Hindlimb muscle (tissue), 1 donor: ENCODE measurements at places on chromosomes 7 and 10.

DNA sequence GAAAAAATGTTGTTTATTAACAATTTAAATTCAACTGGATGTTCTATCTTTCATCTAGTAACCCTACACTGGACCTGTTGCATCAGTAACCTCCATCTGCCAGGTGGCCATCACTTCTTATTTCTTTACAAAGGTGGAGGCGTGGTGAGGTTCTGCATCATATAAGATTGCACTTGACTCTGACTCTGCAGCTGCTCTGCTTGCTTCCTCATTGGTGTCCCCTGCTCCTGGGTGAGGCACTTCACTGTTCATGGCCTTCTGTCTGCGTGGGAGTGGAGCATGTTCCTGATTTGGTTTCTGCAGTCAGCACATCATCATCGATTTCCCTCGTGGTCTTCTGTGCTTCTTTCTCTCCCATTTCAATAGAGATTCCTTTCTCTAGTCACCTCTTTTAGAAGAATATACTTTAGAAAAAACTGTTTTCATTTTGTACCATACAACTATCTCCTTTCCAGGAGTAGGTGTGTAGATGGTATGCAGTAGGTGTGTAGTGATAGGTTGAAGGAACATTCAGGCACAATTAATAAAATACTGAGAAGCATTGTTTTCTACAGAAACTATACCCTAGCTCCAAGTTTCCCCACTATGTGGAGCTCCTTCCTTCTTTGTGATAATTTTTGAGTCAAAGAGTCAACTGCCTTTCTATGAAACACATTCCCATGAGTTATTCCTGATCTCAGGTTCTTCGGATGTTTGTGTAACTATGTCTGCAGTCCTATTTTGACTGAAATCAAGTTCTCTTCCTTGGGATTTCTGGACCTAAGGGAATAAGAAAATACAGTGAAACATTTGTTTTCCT lies 231.7 kb upstream of the CNTNAP2 start:
- DNase-seq: no peak

DNA sequence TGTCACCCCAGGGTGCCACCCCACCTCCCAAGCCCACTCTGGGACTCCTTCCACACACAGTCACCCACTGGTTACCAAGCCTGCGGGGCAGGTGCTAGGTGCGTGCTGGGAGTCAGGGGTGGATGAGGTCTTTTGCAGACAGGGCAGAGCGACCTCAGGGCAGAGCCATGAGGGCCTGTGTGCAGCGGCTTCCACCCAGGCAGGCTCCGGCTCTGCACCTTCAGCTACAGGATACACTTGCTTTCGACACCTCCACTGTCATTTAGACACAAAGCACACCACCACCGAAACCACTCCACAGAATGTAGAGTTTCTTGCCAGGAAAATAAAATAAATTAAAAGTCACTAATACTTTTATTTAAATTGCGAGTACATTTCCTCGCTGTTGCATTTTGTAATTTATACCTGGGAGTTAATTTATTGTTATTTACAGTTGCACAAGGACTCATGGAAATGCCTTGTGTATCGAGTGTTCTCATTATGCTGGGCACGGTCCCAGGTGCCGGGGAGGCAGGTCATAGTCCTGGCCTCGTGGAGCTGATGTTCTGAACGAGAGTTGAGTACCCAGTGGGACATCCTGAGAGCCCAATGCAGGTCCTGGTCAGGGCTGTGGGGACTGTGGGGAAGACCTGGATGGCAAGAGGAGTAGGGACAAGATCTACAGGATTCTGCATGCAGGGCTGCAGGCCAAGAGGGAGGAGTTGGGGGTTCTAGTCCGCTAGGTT lies 127.8 kb downstream of the CUX1 start:
- no peak for DNase-seq

DNA sequence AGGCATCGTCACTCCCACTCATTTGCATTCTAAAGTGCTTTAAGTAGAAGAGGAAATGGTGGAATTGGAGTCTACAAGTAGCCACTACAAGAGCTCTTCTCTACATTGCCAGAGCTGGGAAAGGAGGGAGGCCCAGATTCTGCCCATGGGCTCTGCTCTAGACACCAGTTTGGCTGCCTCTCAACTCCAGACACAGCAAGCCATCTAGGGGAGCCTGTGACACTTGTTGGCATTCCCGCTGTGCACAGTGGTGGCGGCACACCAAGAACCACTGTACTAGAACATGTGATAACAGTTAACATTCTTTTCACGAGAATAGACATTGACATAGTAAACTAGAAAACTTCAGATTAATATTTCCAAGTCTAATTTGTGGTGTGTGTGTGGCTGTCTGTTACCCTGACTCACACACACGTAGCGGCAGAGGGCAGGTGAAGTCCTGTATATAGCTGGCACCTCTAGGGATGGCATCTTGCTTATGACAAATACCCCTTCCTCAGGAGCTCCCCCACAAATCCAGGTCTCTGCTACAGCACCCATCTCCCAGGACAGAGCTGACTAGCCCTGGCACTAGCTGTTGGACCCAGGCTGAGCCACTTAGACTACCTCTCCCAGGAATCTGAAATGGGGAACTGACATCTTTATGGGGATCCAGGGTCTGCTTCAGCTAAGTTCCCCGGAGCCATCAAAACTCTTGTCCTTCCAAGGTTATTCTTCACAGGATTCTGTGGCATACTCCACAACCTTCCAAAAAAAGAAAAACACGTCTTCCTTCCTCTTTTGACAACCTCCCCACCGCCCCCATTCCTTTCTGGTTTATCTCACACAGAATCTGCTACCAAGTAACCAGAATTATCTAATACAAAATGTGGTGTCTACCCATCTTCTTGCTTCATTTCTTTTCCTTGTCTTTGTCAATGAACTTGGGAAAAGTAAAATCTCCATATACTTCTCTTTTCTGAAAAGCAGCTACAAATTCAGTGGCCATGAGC lies 54.7 kb upstream of the MRLN start:
- no peak for DNase-seq

- DNase-seq: peak; percentile 34
Measured at GRCh38 chr10:76436981-76437380, 1005.6 kb downstream of the LRMDA start.

DNA sequence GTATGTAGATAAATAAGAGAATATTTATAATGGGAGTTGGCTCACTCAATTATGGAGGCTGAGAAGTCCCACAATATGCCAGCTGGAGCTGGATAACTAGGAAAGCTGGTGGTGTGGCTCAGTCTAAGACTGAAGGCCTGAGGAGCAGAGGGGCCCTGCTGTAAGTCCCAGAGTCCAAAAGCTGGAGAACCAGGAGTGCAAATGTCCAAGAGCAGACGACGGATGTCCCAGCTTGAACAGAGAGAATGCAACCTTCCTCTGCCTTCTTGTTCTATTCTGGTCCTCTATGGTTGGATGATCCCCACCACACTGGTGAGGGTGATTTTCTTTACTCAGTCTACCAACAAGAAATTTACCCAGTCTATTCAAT lies 13.2 kb downstream of the IL2RA start:
- DNase-seq: no peak
